NCI-H1092 (cell line): ENCODE measurements at places on chromosomes 11 and 22.
A peak's percentile ranks its signal among the peaks of the same experiment; 100 is the strongest.

GRCh38 chr22:27406389-27406861 lies 395.1 kb downstream of the MN1 start:
- no peak for DNase-seq

- DNase-seq, result no peak
These were observed 8.3 kb downstream of the CYB561A3 start for GRCh38 chr11:61353131-61354067.

DNA sequence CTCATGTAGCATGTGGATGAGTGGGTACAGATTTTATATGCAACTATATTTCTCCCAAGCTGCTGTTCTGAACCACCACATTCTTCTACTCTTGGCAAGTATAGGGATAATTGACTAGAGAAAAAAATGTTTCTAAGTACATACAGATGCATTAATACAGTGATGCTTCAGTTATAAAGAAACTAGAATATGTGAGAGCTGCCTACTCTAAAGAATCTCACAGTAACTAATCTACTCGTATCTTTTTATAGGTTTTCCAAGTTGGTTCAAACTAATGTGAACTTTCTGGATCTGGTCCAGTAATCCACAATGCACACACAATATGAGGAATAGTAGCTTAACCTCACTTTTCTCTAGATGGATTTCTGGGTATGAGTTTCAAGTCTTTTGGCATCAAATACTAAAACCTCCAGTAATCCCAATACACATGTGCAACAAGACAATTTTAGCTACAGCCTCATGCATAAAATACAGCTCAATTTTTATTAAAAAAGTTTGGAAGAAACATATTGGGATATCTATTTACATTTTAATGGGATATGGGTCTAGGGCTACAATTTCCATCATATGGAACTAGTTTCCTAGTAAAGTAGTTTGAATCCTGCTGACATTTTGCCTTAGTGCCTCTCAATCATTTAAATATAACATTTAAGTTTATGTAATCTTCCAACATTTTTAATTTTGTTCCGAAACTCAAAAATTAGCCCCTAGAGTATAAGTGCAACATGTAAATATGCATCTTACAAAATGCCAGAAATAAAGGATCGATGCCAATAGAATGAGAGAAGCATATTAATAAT lies 2209.7 kb downstream of the LRRC4C start:
- no peak for DNase-seq

DNA sequence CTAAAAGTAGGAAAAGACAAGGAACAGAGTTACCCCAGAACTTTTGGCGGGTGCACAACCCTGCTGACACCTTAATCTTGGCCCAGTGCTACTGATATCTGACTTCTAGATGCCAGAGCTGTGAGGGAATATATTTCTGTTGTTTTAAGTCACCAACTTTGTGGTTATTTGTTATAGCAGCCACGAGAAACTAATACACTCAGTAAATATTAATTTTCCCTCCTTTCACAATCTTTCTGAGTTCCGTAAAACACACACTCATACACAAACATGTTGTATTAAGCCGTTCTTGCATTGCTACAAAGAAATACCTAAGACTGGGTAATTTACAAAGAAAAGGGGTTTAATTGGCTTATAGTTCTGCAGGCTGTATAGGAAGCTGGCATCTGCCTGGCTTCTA lies 16.1 kb upstream of the ZDHHC13 start:
- DNase-seq, result no peak

GRCh38 chr11:64449381-64450167 lies 90.6 kb downstream of the RPS6KA4 start:
- DNase-seq, result peak; percentile 29

- peak; percentile 33 for DNase-seq
These were observed 668 bp downstream of the MADD start for GRCh38 chr11:47270331-47271271.

DNA sequence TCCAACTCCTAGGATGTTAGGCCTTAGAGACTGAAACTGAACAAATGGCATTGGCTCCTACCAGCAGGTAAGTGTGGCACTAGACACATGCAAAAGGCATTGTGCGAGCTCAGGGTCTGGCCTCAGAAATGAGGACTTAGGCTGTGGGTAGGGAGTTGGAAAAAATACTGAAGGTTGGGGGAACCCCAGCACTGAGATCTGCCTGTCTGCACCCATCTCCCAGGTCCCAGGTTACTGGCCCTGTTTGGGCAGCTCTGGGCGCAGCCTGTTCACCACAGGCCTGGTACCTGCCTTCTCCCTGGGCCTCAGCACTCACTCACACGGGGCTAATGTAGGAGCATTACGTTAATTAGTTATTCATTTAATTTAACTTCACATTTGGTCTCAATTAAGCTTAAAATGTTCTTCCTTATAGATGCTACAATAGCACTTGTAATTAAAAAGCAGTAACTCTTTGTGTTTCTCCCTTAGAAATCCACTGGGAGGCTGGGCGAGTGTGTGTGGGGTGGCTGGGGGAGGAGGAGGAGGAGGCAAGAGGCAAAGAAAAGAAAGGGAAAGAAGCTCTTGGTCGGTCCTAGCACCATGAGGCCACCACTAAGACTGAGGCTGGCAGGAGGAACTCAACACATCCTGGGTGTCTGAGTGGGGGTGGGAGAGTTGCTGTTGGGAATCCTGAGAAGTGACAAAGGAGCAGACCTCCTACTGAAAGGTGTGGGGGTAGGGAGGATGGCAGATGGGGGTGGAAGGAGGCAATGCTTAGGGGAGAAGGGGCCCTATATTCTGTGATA lies 19.4 kb downstream of the TMEM218 start:
- no peak for DNase-seq

DNA sequence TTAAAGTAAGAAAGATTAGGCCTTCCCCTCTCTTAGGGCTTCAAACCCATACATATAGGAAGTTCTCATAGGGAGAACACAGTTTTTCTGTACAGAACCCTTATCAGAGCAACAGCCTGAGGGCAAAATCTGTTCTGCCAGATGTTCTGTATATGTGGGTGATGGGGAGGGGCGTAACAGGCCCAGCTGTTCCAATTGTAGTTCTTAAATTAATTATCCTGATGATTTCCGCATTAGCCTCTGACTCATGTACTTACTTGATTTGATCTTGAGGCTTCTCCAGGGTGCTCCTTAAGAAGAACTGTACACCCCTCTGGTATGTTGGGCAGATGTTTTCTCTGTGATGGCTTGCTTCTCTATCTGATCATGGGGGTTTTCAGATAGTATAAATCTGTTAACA lies 123.1 kb upstream of the C11orf87 start:
- no peak for DNase-seq

- DNase-seq, result no peak
These were observed 4.6 kb downstream of the LRRC32 start for GRCh38 chr11:76665921-76666351.

- no peak for DNase-seq
These were observed 70.1 kb downstream of the CYB5R2 start for GRCh38 chr11:7603031-7603781.

- DNase-seq, result no peak
These were observed 102.8 kb downstream of the GGTLC2 start for GRCh38 chr22:22746963-22747933.

GRCh38 chr11:14676068-14676467 lies 32.5 kb downstream of the PDE3B start:
- no peak for DNase-seq

- no peak for DNase-seq
These were observed 108.4 kb upstream of the CSNK2A3 start for GRCh38 chr11:11461473-11461872.

- no peak for DNase-seq
These were observed 23.1 kb downstream of the PTPN5 start for GRCh38 chr11:18768472-18768901.

- DNase-seq, result no peak
These were observed 35.7 kb upstream of the KLHL35 start for GRCh38 chr11:75468534-75469340.

GRCh38 chr22:22836635-22837034 lies 51.0 kb upstream of the IGLL5 start:
- no peak for DNase-seq

DNA sequence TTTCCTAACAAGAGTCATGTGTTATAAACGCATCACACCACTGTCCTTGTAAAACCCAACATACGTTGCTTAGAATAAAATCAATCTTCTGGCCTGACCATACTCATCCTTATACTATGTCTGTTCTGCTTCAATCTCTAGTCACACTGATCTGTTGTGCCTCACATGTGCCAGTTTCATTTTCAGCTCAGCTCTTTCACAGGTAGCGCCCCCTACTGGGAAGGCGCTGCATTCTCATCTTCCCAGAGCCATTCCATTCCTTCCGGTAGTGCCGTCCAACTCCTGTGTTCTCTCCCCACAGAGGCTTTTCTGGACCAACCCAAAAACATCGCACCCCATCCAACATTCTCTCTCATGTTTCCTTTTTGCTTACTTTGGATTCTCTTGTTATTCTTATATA lies 22.2 kb downstream of the CASP5 start:
- no peak for DNase-seq

DNA sequence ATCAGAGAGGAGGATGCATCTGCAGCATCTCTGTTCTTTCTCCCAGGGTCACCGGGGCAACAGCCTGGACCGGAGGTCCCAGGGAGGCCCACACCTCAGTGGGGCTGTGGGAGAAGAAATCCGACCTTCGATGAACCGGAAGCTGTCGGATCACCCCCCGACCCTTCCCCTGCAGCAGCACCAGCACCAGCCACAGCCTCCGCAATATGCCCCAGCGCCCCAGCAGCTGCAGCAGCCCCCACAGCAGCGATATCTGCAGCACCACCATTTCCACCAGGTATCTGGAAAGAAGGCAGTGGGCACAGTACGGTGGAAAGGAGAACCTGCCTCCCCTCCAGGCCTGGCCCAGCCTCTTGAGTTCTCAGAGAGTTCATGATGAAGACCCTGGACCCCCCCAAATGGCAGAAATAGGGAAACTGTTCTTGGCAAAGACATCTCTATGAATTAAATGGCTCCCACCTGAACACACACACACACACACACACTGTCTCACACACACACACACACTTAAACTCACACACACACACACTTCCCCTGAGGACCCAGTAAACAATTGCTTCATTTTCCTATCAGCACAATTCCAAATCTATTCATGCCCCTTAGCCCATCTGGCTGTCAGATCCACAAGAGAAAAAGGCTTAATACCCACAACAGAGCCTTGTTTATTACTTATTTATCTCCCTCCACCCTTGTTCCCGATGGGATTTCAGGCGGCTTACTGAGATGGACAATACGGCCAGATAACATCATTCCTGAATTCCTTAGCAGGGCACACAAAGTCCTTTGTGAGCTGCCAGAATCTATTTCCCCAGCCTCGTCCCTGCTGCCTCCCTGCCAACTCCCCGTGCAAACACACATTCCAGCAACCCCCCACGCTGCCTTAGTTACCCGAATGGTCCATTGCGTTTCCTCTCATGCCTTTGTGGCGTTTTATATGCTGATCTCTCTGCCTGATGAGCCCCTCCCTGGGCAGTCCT lies 8.1 kb downstream of the TMA7B start:
- DNase-seq, result no peak

DNA sequence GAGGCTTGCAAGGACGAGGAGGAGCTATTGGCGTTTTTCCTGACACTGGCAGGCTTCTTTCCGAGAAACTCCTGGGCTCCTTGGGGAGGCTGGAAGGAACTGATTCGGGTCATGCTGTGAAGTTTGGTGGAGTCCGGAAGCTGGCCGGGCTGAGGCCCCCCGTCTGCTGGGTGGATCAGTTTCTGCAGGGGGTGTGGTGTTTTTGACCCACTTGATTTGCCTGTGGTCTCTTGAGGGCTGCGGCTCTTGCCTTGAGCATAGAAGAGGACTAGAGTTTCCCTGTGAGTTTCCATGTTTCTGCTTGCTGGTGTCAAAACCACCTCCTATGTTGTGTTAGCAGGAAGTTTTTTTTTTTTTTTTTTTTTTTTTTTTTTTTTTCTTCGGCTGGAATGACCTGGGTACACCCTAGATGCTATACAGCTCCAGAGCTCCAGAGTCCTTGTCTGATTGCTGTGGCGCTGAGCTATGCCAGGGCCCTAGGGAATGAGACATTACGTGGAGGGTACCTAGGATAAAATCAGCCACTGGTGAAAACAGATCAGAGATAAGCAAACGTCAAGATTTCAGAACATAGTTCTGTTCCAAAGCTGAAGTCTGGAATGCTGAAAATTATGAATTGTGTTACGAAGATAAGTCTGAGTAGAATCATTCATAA lies 728 bp downstream of the TBC1D22A start:
- DNase-seq, result no peak

DNA sequence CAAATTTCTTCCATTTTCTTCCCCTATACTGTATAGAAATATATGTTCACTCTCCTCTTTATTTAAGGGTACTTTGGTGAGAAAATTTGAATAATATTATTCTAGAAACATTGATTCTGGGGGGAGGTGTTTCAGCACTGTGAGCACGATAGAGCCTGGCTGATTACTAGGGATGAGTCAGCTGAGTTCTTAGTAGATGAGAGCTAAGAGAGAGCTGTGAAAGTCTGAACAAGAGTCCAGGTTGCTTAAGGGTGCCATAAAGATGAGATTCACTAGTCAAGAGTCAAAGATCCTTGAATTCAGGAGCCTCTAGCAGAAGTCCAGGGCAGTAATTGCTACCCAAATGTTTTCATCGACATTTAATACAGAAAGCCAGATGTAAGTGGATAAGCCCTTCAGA lies 756.6 kb upstream of the API5 start:
- no peak for DNase-seq
